Spinal cord (tissue), 10 donors: ENCODE measurements at places on chromosomes 1 and 21.
A peak's percentile ranks its signal among the peaks of the same experiment; 100 is the strongest.

- no peaks in the 10 kb centered on the region for H3K27me3 ChIP-seq
- no peaks in the 10 kb centered on the region for H3K4me1 ChIP-seq
- DNase-seq, result no peak
- H3K4me3 ChIP-seq, result no peak overlapping the region
- H3K36me3 ChIP-seq, result no peaks in the 10 kb centered on the region
Observed at GRCh38 chr1:99472893-99473292, 173.0 kb upstream of the PALMD start.

GRCh38 chr1:60137406-60137805 lies 63.8 kb upstream of the C1orf87 start:
- H3K4me1 ChIP-seq, result no peaks in the 10 kb centered on the region
- no peaks in the 10 kb centered on the region for H3K27me3 ChIP-seq
- no peak overlapping the region for H3K4me3 ChIP-seq

DNA sequence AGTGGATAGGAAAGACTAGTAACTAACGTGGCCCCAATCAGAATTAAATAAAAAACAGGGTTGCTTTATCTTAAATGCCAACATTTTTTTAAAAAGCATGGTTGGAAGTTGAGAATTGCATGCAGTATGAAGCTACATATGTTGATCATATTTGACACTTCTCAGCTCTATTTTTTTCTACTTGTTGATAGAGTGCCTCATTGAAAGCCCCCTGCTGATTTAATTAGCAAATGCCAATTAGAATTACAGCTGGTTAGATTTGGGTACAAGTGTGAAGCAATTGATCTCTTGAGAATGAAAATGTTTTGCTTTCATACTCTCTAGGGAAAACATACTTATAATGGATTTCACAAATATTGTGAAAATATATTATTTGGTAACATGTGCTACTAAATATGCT lies 40.5 kb downstream of the CHD1L start:
- H3K27ac ChIP-seq, result no peak overlapping the region
- no peaks in the 10 kb centered on the region for H3K27me3 ChIP-seq
- no peak for DNase-seq
- no peaks in the 10 kb centered on the region for H3K4me1 ChIP-seq
- H3K36me3 ChIP-seq, result peaks cover 12% of the 10 kb centered on the region

DNA sequence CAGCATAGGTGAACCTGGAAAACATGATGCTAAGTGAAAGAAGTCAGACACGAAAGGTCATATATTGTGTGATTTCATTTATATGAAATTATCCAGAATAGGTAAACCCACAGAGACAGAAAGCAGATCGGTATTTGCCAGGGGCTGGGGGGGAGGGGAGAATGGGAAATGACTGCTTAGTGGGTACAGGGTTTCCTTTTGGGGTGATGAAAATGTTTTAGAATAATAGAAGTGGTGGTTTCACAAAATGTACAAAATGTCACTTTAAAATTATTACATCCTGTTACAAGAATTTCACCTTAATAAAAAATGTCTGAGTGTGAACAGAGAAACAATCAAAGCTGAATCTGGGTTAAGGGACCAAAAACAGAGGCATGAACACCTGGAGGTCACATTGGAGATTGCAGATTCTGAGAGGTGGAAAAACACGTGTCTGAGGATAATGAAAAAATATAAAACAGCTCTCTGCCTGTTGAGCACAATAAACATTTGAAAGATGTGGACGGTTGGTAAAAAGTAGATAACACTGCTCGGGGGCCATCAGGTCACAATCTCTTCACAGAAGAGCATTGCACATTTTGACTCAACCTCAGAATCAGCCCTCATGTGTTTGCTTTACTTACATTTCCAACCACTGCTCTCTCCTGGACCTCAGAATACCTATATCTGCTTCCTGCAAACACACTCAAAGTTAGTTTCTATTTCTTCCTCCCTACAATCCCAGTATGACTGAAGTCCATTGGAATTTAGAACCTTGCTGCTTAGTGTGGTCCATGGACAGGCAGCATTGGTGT lies 3.2 kb downstream of the SLAMF6 start:
- no peak for DNase-seq
- H3K27me3 ChIP-seq, result no peaks in the 10 kb centered on the region
- no peaks in the 10 kb centered on the region for H3K36me3 ChIP-seq
- H3K4me3 ChIP-seq, result no peak overlapping the region
- no peak overlapping the region for H3K27ac ChIP-seq
- no peaks in the 10 kb centered on the region for H3K4me1 ChIP-seq

- no peak for DNase-seq
- H3K27ac ChIP-seq, result no peak overlapping the region
- peaks cover 4% of the 10 kb centered on the region for H3K4me1 ChIP-seq
Observed at GRCh38 chr1:33824971-33825370, 38.9 kb upstream of the HMGB4 start.

GRCh38 chr1:67004176-67004575 lies 49.8 kb downstream of the SLC35D1 start:
- peaks cover 9% of the 10 kb centered on the region for H3K36me3 ChIP-seq
- no peak overlapping the region for H3K4me3 ChIP-seq
- H3K27ac ChIP-seq, result no peak overlapping the region

DNA sequence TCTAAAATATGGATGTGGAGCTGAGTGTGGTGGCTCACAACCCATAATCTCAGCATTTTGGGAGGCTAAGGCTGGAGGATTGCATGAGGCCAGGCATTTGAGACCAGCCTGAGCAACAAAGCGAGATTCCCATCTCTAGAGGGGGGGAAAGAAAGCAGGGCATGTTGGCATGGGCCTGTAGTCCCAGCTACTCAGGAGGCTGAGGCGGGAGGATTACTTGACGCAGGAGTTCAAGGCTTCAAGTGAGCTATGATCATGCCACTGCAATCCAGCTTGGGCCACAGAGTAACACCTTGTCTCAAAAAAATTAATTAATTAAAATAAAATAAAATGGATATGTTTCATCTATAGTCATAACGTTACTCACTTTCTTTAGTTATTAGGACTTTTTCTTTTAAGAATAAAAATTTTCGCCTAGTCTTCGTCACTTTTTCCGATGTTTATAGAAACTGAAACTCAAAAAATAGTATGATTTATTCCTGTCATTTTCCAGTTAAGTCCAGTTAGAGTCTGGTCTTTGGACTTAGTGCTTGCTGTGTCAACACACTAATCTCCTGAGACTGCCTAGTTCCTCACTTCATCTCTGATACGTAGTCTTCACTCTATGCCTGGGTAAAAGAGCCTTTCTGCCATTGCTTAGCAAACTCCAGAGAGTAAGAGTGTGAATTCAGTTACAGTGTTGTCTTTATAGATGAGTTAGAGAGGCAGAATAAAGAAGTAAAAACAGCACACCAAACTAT lies 28.0 kb downstream of the IARS2 start:
- no peak for DNase-seq
- peaks cover 9% of the 10 kb centered on the region for H3K36me3 ChIP-seq
- no peak overlapping the region for H3K4me3 ChIP-seq
- H3K4me1 ChIP-seq, result no peaks in the 10 kb centered on the region

DNA sequence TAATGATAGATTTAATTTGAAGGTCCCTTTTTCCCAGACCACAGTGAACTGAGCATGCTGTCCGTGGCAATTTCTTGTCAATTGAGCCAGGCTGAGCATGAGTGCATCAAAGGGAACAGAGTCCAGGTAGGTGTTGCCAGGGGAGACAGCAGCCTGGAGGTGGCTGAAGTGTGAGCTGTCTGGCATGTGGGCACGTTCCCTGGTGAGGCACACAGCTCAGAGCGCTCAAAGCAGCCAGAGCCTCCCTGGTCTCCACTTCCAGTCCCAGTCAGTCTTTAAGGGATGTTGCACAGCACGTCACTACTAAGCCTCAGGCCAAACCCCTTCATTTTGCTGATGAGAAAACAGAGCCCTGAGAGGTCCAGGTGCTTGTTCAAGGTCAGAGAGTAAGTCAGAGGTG lies 251.4 kb downstream of the MATN1 start:
- no peak for DNase-seq
- no peak overlapping the region for H3K4me3 ChIP-seq
- no peaks in the 10 kb centered on the region for H3K36me3 ChIP-seq
- no peak overlapping the region for H3K27ac ChIP-seq
- peaks cover 6% of the 10 kb centered on the region for H3K4me1 ChIP-seq

DNA sequence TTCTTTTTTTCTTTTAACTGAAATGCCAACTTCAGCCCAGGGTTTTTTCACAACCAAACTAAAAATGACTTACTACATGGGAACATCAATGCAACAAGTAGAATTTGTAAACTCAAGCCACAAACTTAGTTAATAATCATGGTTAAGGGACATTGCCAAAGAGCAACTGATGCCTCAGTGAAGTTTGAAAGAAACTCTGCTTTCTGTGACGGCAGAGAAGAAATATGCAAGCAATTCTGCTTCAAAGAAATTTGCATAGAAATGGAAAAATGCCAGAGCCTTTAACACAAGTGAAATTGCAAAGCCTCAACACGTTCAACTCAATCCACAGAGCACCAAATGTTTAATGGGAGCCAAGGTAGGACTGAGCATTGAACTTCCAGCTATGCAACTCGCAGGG lies 5.0 kb upstream of the CHD5 start:
- no peak overlapping the region for H3K4me3 ChIP-seq
- peak overlapping the region; percentile 45 for H3K27ac ChIP-seq
- H3K4me1 ChIP-seq, result peaks cover 11% of the 10 kb centered on the region
- peaks cover 36% of the 10 kb centered on the region for H3K36me3 ChIP-seq
- no peak for DNase-seq

- H3K36me3 ChIP-seq, result no peaks in the 10 kb centered on the region
- no peak for DNase-seq
- H3K4me1 ChIP-seq, result no peaks in the 10 kb centered on the region
- no peak overlapping the region for H3K4me3 ChIP-seq
Observed at GRCh38 chr1:115791816-115792215, 23.3 kb upstream of the CASQ2 start.

DNA sequence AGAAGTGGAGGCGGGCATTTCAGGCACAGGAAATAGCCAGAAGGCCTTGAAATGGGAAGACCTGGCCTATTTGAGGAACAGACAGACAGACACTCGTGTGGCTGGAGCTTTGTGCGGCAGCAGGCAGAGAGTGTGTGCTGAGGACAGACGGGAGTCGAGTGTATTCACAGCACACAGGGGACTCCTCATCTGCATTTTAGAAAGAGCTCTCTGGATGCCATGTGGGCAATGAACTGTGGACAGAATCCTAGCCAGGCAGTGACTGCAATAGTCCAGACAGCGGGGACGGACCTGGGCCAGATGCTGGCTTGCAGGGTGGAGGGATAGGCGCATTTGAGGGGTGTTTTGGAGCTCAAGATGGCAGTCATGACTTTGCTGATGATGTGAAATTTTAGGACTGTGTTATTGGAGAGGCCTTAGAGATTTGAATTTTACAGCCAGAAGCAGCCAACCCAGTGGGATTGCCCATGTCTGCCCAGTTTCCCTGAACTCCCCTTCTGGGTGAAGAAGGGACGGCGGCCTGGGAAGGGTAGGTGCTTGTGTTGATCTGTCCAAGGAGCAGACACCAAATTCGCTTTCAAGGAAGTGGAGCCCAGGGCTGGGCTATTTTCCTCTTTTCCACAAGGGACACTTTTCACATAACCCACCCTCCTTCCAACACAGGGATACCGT lies 43.7 kb downstream of the CHAF1B start:
- no peaks in the 10 kb centered on the region for H3K36me3 ChIP-seq
- peaks cover 6% of the 10 kb centered on the region for H3K4me1 ChIP-seq
- H3K4me3 ChIP-seq, result no peak overlapping the region
- H3K27ac ChIP-seq, result no peak overlapping the region
- H3K27me3 ChIP-seq, result no peaks in the 10 kb centered on the region
- no peak for DNase-seq

- no peaks in the 10 kb centered on the region for H3K36me3 ChIP-seq
- H3K27ac ChIP-seq, result no peak overlapping the region
- DNase-seq, result no peak
- H3K27me3 ChIP-seq, result no peaks in the 10 kb centered on the region
Observed at GRCh38 chr1:30043731-30044408, 679.5 kb downstream of the MATN1 start.

DNA sequence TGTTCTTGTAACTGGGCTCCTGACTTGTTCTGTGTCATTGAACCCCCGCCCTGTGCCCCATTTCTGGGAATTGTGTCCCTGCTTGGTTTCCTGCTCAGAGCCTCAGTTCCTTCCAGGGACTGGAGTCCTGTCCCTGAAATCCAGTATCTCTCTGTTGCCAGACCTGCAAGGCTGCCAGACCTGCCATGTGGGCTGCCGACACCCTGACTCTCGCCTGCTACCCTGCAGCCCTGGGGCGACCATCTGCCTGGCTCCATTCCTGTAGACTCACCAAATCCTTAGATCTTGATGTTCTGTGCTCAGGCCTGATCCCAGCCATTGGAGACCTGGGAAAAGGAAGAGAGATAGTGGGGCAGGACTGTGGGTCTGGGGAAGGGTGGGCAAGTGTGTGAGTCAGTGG lies 383.3 kb upstream of the PROX1 start:
- no peaks in the 10 kb centered on the region for H3K36me3 ChIP-seq
- no peaks in the 10 kb centered on the region for H3K27me3 ChIP-seq
- H3K4me3 ChIP-seq, result no peak overlapping the region
- H3K4me1 ChIP-seq, result no peaks in the 10 kb centered on the region
- no peak for DNase-seq

DNA sequence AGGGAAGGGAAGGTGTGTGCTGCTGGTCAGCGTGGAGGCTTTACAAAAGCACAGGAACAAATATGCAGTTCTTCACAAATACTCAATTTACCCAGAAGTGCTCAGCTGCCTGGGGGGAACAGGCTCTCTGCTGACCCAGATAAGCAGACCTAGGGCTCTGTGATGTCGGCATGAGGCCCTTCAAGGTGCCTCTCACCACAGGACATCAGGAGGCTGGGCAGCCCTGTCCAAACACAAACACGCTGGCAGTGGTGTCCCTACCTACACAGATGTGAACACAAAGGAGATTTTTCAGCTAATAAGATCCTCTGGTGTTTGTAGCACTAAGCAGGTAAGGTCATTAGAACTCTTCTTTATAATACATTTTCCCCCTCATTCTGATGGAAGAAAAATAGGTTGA lies 243.0 kb upstream of the PROX1 start:
- H3K27ac ChIP-seq, result no peak overlapping the region
- H3K4me1 ChIP-seq, result no peaks in the 10 kb centered on the region
- H3K4me3 ChIP-seq, result no peak overlapping the region

DNA sequence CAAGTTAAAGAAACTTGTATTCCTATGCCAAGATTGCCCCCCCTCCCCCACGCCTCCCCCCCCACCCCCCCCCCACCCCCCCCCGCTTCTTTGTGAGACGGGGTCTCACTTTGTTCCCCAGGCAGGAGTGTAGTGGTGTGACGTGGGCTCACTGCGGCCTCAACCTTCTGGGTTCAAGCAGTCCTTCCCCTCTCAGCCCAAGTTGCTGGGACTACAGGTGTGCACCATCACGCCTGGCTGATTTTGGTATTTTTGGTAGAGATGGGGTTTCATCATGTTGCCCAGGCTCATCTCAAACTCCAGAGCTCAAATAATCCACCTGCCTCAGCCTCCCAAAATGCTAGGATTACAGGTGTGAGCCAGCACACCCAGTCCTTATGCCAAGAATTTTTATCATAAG lies 136.6 kb downstream of the POU2F1 start:
- H3K27ac ChIP-seq, result no peak overlapping the region
- no peaks in the 10 kb centered on the region for H3K36me3 ChIP-seq
- no peak for DNase-seq
- H3K4me3 ChIP-seq, result no peak overlapping the region
- no peaks in the 10 kb centered on the region for H3K27me3 ChIP-seq

DNA sequence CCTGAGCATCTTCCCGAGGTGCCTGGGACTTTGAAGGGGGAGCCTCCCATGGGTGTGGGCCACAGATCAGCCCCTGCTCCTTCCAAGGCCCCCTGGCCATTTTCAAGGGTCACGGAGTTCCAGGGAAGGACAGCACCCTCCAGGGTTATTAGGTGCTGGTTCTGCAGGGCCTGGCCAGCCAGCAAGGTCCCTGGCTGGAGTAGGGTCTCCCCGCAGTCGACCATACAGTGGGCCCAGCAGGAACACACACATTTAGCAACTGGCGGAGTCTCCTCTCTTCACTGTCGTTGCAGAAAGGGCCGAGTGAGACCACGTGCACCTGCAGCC lies 17.7 kb upstream of the SUMO3 start:
- H3K4me1 ChIP-seq, result peaks cover 14% of the 10 kb centered on the region
- H3K36me3 ChIP-seq, result no peaks in the 10 kb centered on the region
- H3K4me3 ChIP-seq, result no peak overlapping the region
- H3K27me3 ChIP-seq, result no peaks in the 10 kb centered on the region
- no peak overlapping the region for H3K27ac ChIP-seq
